ENCODE measurements at places on chromosomes 7 and 10.
A peak's percentile ranks its signal among the peaks of the same experiment; 100 is the strongest.

DNA sequence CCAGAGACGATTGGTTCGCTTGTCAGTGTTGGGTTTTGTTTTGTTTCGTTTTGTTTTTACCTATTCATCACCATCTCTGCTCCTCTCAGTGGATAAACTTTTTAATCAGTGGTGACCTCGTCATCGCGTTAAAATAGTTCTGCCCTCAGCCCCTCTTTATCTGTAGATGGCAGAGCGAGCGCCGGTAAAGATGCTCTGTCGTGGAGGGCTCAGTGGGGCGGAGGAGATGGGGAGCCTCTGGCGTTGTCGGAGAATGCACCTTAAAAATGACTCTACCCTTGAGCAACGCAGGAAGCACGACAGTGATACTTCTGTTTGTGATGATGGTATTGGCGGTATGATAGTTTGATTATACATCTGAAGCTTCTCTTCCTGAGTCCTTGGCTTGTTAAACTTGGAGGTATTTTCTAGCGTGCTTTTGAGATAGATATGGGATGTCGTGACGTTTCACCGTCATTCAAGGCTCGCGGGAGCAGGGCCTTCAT lies 554 bp downstream of the CSGALNACT2 start:
- no peak for DNase-seq

DNA sequence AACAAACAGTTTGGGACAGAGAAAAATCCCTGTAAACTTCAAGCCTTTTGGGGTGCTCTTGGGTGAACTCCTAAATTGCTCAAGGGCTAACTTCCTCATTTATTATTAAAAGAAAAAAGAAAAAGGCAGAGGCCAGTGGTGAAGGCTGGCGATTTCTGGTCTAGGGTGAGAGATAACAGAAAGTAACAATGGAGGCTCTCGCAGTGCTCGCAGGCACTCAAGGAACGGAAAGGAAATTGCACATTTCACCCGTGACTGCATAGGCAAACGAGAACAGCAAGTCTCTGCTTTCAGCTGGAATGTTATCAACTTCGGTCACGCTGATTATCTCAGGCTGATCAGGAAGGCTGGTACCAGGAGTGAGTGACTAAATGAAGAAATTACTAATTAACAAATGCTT lies 70.7 kb downstream of the PRKAG2 start:
- no peak for DNase-seq

DNA sequence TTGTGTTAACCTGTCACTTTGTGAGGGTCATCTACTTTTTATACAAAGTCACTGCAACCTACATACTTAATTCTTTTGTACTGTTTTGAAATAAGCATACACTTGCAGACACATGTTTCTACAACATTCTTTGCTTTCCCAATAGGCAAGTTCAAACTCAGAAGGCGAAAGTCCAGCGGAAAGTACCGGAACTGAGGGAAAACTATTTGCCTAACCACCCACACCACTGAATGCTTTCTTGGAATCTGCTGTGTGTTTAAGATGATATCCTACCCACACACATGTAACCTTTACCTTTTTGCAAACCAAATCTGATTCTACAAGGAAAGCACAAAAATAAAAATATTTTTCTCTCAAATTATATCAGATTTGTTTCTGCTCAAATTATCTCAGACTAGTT lies 139.4 kb upstream of the AGR3 start:
- no peak for DNase-seq

GRCh38 chr10:96556003-96556402 lies 30.8 kb downstream of the TM9SF3 start:
- no peak for DNase-seq

DNA sequence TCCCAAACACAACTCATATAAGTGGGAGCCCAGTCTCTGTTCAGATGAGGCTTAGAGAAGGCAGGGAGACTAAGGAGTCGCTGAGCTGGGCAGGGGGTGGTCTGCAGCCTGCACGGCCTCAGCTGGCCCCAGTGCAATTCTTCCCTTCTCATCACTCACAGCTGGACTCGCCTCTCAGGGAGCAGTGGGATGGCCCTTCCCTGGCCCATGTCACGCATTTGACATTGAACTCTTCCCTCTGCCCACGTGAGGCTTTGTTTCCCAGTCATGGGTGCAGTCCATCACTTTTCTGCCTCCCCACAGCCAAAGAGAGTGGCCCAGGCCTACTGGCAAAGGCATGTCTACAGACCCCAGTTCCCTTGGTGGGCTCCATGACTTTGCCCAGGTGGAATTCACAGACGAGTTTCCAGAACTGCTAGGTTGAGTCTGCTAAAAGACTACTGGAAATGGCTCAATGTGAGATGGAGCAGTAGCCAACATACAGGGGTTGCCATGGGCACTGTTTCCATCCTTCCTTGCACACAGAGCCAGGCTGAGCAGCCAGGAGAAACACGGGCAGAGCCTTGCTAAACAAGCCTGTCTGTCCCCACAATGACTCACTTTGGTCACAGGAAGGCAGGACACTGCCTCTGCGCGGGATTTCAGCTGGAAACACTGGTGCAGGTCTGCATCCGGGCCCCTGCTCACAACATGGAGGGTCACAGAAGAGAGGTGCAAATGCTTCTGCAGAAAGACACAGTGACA lies 90.1 kb downstream of the OAT start:
- no peak for DNase-seq

- no peak for DNase-seq
These were observed 323.8 kb downstream of the GPR158 start for GRCh38 chr10:25498645-25499044.

GRCh38 chr10:75707080-75707840 lies 275.8 kb downstream of the LRMDA start:
- DNase-seq: no peak

GRCh38 chr10:33353853-33354252 lies 19.4 kb upstream of the NRP1 start:
- DNase-seq: no peak

DNA sequence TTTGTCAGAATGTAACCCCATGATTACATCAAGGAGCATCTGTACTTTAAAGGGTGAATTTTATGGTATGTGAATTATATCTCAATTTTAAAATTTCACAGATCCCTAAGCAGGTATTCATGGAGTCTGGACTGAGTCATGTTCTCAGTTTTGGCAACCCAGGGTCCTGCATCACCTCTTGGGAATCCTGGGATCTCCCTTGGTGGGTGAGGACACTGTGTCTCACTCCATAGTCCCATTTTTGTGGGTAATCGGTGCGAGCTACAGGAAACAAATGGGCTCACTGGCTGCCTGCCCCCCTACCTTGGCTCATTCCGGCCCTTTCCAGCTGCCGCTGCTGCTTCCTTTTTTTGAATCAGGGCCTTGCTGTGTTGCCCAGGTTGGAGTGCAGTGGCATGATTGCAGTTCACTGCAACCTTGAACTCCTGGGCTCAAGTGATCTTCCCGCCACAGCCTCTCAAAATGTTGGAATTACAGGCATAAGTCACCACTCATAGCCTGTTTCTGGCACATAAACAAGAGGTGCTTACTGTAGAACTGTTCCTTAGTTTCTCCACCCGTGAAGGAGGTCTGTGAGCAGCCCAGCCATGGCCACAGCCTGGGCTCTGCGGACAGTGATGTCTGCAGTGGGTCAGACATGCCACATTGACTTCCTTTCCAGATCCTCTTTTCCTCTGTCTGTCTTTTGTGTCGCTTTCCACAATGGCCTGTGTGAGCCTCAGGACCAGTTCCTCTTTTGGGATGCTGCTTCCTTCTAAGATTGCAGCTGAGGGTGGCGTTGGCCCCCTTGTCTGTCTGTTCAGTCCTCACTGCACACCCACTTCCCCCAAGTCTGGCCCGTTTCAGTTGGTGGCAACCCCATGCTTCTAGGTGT lies 14.5 kb downstream of the PALD1 start:
- DNase-seq: no peak

DNA sequence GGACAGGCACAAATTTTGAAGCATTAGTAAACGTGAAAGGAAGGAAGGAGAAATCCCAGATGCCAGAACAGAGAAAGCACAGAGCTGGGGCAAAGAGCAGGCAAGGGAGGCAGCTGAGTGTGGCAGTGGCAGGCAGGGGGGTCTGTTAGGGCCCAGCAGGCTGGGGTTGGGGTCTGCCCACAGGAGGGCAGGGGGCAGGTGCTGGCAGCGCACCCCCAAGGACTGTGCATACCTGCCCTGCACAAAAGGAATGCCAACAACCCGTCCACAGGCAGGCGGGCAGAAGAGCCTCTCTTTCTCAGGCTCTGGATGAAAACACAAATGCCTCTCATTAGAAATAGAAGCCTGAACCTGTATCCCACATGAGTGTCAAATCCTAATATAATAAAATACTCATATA lies 552.3 kb downstream of the PTPRN2 start:
- DNase-seq: no peak

DNA sequence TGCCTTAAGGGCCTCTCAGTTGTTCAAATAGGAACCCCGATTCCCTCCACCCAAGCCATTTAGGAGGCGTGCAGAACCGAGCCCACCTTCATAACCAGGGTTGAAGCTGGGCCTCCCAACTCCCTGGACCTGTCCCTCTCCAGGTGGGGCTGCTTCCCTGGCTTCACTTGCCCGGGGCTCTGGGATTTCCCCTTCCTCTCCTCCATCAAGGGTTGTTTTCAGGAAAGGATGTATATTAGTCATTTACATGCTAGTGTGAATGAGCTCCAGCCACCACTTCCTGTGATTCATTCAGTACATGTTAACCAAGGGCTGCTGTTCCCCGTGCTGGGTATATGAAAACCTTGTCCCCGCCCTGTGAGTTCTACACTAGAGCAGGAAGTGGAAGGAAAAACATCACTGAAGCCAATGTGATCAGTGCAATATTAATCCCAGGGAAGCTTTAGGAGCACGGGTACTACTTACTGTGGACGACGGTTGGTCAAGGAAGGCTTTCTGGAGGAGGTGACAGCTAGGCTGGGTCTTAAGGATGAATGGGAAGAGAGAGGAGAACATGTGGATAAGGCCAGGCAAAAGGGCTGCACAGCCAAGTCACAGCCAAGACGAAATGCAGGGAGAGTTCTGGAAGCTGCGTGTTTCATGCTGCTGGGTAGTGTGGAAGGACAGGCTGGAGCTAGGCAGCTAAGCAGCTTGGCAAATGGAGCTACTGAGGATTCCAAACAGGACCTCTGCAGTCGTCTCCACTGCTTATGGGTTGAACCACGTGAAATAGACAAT lies 150.1 kb upstream of the SHH start:
- DNase-seq: no peak

DNA sequence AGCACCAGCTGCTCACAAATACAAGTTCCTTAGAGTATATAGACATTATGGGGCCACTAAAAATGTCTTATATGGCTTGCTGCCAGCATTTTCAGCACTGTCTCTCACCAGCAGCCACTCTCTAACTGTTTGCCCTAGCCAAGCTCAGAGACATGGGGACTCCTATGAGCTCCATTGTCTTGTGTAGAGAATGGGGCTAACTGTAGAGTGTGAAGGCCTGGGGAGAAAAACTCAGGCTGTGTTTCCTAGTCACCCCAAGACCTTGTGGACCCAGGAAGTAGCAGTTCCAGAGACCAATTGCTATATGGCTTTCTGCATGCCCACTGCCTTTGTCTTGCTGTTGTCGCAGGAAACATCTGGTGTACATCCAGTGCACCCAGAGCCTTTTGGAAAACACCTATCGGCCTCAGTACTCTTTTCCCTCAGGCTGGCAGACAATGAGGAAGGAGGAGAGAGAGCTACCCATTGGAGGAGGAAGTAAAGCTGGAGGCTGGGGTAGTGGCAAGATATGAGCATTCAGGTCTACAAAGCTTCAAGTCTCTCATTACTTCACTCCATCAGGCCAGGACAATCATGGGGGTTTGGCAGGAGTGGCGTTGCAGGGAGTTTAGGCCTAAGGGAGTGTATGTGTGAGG lies 28.4 kb downstream of the ENTPD1 start:
- DNase-seq: no peak

DNA sequence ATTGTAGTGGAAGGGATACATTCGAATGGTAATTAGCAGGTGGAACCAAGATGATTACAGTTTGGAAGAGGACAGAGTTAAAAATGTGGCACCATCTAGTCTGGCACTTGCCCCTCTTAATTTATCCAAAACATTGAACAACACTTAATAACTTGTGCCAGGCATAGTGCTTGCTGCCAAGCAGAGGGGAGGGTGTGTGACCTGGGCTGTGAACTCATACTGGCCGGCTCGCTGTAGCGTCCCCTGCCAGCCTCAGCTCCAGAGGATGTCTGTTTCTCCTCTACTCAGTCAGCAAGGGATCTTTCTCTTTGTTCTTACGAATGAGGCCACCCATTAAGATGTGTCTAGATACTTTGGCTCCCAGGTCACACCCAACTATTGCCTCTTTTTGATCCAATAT lies 179.4 kb upstream of the INHBA start:
- no peak for DNase-seq

GRCh38 chr10:28179006-28179742 lies 123.7 kb downstream of the MPP7 start:
- peak; percentile 43 for DNase-seq

DNA sequence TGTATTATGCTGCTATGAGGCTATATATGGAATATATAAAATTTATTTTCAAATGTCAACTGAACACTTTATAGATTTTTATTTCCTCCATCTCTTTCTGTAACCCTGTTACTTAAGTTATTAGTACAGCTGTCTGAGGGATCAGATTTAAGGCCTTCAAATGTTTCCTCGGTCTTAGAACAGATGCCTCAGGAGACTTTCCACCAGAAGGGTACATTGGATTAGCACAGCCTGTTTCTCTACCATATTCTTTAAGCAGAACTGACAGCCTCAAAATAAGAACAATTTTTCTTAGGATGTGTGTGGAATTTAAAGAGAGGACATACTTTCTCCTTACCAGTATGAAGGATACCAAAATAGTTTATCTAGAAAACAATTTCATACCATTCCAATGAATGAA lies 53.0 kb upstream of the HGF start:
- no peak for DNase-seq

- no peak for DNase-seq
These were observed 35.4 kb upstream of the GPAM start for GRCh38 chr10:112218960-112219359.

DNA sequence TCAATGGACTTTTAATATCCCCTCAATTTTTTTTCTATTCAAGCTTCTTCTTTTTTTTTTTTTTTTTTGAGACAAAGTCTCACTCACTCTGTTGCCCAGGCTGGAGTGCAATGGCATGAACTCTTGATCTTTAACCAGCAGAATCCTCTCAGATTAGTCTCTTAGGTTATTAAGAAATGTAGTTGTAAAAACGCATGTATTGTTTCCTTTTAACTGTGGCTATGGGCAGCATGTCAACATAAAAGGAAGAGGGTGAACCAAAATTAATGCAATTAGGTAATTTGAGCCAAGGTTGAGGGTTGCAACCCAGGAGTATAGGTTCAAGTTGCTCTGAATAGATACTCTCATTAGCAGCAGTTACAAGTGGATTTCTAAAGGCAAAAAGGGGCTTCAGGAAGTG lies 4.3 kb upstream of the GSTO1 start:
- no peak for DNase-seq

Measured in GM04504 (cell line).